ENCODE measurements at places on chromosomes 3 and 15.

DNA sequence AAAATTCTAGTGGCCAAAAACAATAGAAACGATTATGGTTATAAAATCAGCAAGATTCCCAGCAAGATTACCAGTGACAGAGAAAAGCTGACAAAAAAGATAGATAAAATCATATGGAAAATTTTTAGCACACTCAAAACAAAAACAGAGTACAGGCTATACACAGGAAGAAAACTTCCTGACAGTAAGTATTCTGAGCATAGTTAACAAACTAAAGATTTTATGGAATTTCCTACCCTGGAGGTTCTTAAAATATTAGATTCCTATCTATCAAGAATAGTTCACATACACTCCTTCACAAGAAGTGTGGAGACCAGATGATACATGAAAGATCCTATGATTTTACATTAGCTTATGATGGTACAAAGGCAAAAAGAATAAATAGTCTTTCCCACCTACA is 50.8 kb downstream of the ZNF148 start:
- DNase-seq: no peak

- no peak for DNase-seq
Observed at GRCh38 chr3:186665625-186666188, at the start of gene HRG. Gene HRG, plus strand, starts transcription at chr3:186666014. Its CDS starts 18 bp downstream, at chr3:186666032.

- no peak for DNase-seq
Observed at GRCh38 chr3:32000877-32001276, 19.3 kb downstream of the ZNF860 start.

- no peak for DNase-seq
Observed at GRCh38 chr3:10977892-10978510, 14.5 kb upstream of the SLC6A1 start.

DNA sequence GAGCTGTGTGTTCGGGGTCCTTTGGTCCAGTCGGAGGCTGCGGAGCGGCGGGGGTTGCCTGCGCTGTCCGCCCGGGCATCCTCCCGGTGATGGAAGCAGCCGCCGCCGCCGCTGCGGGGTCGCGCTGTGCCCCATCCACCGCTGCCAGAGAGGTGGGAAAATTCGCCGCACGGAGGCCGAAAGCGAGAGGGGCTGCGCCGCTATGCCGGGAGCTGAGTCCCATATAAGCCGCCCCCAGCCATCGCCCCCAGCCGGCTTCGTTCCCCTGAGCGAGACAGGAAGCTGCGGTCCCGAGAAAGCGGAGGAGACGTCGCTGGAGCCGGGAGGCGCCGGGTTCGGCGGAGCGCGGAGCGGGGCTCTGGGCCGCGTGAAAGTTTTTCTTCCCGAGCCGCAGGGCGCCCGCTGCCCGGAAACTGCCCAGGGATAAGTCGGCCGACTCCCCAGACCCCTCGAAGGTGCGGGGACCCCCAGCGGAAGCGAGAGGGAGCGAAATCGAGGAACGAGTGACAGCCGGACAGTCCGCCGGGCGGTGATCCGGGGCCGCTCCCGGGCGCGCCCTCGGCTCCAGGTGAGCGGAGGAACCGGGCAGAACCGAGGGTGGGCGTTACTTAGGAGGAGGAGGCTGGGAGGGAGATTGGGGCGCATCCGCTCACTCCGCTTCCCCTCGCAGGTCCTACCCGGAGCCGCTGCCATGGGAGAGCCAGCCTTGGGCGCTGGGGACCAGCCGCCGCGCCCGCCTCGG is 574 bp downstream of the CHST2 start:
- peak; percentile 27 for DNase-seq

DNA sequence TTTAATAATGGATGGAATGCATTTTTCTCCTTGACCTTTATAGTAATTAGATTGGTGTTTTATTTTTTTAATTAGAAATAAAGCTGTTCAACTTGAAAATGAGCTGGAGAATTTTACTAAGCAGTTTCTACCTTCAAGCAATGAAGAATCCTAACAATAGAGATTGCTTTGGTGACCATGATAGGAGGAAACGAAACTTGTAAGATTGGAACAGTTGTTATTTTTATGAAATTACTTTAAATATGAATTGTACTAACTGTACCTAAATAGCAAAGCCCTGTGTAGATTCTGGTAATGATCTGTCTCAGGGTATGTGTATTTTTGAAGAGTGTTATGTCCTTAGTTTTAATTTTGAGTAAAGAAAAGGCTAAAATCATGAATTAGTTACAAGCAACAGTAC is 44.4 kb downstream of the MFN1 start:
- no peak for DNase-seq

DNA sequence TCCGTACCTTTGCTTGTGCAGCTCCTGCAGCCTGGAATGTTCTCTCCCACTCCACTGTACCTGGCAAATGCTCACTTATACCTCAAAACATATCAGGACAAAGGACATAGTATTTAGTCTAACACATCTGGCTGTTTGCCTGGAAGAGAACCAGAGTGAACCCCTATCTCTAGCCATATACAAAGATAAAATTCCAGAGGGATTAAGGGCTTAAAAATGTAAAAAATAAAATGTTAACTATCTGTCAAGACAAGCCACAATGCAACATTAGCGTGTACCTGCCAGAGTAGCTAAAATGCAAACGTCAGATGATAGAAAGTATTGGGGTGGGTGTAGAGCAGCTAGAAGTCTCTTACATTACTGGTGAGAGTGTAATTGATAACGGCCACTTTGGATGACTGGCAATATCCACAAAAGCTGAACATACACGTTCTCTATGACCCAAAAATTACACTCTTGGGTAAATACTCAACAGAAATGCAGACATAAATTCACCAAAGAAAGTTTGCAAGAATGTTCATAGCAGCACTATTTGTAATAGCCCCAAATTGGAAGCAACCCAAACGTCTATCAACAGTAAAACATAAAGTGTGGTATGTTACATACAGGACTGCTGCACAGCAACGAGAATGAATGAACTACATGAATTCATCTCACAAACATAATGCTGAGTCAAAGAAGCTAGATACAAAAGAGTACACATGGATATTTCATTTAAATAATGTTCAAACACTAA is 18.2 kb upstream of the ADPGK start:
- no peak for DNase-seq

- no peak for DNase-seq
Observed at GRCh38 chr3:133535971-133536881, 37.3 kb upstream of the CDV3 start.

- DNase-seq: no peak
Observed at GRCh38 chr15:67134871-67135492, 69.6 kb downstream of the SMAD3 start.

GRCh38 chr15:41281236-41281635 is 50.2 kb downstream of the CHP1 start:
- no peak for DNase-seq

GRCh38 chr3:123376451-123377242 is 72.2 kb downstream of the ADCY5 start:
- DNase-seq: no peak

GRCh38 chr15:83243634-83244033 is 36.0 kb upstream of the HDGFL3 start:
- DNase-seq: no peak

DNA sequence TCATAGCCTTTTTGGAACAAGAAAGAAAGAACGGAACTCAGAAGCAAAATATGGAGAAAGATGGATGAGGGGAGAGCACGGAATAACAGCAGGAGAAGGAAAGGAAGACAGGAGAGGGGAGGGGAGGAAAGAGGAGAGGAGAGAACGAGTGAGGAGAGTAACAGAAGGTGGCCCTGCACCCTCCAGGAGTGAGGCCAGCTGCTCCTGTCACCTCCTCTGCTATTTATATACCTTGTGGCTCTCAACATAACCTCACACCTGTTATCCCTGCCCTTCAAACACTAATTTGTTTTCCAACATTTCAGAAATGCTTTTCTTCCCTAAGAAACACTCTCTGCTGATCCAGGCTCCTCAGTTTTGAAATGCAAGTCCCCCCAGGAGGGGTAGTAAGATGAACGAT is 53.4 kb upstream of the ATP2B2 start:
- DNase-seq: no peak

- no peak for DNase-seq
Observed at GRCh38 chr3:179842061-179842460, 189.2 kb downstream of the USP13 start.

- no peak for DNase-seq
Observed at GRCh38 chr3:159805411-159805772, 183.2 kb upstream of the IL12A start.

GRCh38 chr3:3084890-3085289 is 25.3 kb downstream of the IL5RA start:
- no peak for DNase-seq

DNA sequence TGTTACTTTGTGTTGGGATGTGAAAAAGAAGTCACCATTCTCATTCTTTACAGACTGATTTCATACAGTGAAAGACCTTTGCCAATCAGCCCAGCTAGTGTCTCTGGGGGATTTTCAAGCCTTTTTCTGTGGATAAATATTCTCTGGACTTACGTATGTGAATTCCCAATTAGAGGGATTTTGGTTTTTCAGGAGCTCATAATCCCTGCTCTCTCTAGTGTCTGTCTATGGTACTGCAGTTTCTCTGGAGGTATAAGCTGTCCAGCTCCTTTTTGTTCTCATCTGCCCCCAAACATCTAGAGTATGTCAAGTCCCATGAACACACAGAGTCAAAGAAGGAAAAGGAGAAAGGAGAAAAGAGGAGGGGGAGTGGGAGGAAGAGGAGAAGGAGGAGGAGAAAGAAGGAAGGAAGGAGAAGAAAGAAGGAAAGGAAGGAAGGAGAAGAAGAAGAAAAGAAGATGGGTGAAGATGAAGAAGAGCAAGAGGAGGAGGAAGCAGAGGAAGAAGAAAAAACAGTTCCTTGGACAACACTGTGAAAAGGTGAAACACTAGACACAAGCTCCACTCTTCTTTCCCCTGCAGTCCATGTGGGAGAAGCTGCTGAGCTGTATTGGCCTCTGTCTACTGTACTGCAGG is 218.6 kb downstream of the GREM1 start:
- no peak for DNase-seq

DNA sequence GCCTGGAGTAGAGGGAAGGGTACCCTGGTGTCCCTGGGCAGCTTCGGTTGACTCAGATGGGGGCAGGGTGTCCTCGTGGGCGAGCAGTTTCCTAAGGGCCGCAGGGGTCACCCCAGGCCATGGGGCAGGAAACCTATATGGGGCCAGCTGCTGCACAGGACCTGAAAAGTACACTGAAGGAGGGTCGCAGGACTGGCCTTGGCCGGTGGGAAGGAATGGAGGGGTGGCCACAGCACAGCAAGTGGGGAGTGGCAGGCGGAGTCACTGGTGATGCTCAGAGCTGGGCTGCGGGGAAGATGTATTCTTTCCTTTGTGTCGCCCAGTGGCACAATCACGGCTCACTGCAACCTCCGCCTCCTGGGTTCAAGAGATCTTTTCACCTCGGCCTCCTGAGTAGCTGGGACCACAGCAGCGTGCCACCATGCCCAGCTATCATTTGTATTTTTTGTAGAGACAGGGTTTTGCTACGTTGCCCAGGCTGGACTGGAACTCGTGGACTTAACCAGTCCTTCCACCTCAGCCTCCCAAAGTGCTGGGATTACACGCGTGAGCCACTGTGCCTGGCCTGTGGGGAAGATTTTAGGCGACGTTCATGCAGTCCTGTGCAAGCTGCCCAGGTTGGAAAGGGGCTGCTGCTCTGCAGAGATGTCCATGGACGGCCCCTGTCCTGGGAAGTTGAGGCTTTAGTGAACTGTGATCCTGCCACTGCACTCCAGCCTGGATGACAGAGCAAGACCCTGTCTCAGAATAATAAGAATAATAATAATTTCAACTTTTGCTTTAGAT is 57.2 kb downstream of the EFCAB12 start:
- DNase-seq: no peak

DNA sequence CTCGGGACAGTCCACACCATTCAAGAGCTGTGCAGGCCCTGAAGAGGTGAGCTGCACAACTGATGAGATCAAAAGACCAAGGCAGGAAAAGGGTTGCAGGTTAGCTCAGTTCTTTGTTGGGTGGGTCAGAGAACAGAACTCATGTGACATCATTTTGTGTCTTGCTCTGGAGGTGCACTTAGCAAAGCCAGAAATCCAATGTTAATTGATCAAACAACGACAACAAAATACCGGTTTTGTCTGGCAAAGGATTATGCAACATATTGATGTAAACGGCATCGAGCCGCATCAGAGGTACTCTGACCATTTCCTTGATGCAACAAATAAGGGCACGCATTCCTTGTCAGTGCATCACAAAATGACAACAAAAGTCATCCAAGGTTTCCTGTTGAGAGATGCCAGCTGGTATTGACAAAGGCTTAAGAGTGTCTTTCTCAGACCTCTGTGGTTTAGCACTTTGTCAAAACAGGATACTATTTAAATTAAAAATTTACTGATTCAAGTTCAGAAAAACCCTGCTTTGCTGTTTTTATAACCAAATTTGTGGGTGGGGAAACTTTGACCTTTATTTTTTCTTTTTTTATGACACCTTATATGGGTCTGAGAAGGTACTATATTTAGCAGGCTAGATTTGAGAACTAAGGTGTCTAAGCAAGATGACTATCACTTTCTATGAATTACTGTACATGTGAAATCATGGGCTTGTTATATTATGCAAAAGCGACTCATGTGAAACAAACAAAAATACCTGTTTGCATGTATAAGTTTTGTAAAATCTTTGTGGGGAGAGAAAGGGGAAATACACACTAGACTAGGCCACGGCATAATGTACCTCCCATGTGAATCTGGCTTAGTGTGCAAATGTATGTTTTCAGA is 496.1 kb downstream of the FOXP1 start:
- DNase-seq: peak; percentile 73

- DNase-seq: no peak
Observed at GRCh38 chr3:58835086-58835485, 168.5 kb upstream of the FAM3D start.

- DNase-seq: no peak
Observed at GRCh38 chr3:47404955-47405790, 24.4 kb downstream of the PTPN23 start.

GRCh38 chr15:93031103-93031464 is 57.9 kb downstream of the RGMA start:
- no peak for DNase-seq

DNA sequence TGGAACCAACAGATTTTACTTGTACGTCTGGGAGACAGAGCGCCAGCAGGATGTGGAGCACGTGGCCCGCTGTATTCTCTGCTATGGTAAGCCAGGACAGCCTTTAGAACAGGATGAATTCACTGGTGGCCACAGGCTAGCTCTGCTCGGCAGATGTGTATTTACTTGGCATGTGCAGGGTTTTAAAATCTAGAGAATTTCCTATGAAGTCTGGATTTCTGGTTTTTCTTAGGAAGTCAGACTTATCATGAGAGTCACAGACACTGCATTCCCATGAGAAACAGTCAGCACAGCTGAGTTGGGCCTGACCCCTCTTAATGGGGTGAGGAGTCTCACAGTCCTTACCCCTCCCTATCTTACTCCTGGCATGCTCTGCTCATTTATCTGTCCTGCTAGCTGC is 84.6 kb upstream of the COL6A5 start:
- DNase-seq: no peak

- DNase-seq: no peak
Observed at GRCh38 chr15:50593761-50594160, 47.3 kb upstream of the USP50 start.

DNA sequence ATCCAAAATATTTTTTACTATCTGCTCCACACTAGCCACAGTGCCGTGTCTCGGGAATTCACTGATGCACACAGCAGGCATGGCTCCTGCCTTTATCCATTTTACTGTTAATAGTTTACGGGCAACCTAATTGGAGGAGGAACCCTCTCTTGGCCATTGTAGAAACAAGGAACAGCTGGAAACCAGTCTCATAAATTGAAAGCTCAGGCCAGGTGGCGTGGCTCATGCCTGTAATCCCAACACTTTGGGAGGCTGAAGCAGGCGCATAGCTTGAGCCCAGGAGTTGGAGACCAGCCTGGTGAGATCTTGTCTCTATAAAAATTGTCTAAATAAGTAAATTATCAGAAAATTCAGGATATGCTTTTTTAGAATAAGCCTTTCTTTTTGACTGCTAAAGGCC is 39.0 kb downstream of the IL5RA start:
- DNase-seq: no peak

GRCh38 chr3:31142139-31142538 is 247.7 kb upstream of the GADL1 start:
- no peak for DNase-seq
